Stimulated activated CD4-positive, alpha-beta T cell treated with anti-CD3 and anti-CD28 coated beads, Interleukin-4, amount 100 ng/mL, for 24 hours (primary cell): ENCODE measurements at places on chromosomes 12 and 14.

- DNase-seq = peak; percentile 18
These were observed 32.4 kb upstream of the HELB start for GRCh38 chr12:66269757-66270383.

- no peak for DNase-seq
These were observed 40.4 kb downstream of the ERH start for GRCh38 chr14:69357544-69358200.

DNA sequence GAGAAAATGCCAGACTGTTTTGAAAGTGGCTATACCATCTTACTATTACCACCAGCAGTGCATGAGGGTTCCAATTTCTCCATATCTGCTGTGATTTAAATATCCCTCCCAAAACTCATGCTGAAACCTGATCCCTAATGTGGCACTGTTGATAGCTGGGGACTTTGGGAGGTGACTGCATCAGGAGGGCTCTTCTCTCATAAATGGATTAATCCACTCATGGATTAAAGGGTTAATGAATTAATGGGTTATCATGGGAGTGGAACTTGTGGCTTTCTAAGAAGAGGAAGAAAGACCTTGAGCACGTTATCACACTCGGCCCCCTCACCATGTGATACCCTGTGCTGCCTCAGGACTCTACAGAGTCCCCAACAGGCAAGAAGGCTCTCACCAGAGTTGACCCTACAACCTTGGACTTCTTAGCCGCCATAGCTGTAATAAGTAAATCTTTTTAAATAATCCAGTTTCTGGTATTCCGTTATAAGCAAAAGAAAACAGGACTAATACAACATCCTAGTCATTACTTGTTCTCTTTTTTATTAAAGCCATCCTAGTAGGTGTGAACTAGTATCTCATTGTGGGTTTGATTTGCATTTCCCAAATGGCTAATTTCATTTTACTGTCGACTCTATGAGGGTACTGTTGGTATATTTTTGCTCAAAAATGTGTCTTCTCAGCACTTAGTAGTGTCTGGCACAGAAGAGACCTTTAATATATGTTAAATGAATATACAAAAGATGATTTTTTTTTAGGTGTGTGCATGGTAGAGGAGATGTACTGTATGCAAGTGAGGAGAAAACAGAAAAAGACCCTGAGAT is 14.3 kb downstream of the PPP1R12A start:
- no peak for DNase-seq

- no peak for DNase-seq
These were observed 84.9 kb upstream of the FOXG1 start for GRCh38 chr14:28681681-28682080.

DNA sequence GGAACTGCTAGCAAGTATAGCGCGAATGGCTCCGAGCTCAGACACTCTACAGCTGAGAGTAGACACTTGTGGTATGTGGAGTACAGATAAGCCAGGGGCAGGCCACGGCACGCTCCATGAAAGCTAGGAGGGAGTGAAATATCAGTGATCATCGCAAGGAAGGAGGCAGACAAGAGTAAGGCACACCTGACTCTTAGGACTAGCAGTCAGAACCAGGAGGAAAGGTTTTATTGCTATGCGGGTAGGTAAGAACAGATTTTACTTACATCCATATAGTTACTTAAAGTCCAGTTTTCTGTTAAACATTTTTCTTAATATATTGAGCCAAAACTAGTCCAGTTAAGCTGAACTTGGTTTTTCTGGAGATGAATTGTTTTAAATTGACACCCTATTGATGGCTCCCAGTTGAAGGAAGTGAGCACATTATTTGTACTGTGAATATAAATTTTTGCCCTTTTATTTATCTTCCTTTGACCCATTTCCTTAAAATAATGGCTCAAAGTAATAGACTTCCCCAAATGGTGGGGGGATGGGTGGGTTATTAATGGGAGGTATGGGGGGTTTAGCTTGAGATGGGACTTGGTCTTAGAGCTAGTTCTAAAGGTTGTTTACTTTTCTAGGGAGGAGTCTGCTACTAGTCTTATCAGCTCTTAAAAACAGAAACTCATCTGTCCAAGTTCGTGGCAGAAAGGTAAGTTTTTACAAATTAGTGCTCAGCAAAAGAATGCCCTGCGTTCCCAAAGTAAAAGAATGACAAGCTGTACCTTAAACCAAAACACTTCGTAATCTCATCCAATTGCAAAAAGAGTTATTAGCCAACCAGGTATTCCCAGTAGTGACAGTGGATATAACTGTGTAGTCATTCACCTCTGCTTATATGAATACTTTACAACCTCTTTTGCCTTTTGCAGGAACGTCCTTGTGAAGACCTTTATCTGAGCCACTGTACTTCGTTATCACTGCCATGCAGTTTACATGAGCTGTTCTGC is 5.8 kb downstream of the HNRNPA1 start:
- DNase-seq = no peak

- DNase-seq = no peak
These were observed 1225.6 kb downstream of the VRK1 start for GRCh38 chr14:98022541-98023520.

DNA sequence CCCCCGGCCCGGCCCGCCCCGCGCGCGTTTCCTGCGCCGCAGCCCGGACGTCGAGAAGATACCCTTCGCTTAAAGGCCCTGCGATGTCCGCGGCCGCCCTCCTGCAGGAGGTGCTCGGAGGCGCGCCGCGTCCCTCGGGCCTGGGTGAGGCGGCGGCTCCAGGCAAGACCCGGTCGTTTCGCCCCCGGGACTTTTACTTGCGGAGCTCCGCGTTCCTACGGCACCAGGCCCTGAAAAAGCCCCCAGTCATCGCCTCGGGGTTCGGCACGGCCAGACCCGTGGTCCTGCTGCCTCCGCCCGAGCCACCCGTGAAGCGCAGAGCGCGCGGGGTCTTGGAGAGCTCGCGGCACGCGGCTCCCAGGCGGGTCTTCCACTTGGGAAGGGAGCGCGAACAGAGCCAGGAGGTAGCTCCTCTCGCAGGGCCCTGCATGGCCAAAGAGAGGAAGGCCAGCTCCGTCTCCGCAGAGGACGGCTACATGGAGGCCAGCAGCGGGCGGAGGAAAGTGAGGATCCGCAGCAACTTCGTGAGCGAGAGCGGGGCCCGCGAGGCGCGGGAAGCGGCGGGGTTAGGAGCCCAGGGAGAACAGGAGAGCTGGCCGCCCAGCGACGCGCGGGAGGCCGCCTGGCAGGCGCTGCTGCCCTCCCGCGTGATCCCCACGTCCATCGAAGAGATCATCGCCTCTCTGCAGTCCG is 26.9 kb downstream of the TTC6 start:
- DNase-seq = no peak

DNA sequence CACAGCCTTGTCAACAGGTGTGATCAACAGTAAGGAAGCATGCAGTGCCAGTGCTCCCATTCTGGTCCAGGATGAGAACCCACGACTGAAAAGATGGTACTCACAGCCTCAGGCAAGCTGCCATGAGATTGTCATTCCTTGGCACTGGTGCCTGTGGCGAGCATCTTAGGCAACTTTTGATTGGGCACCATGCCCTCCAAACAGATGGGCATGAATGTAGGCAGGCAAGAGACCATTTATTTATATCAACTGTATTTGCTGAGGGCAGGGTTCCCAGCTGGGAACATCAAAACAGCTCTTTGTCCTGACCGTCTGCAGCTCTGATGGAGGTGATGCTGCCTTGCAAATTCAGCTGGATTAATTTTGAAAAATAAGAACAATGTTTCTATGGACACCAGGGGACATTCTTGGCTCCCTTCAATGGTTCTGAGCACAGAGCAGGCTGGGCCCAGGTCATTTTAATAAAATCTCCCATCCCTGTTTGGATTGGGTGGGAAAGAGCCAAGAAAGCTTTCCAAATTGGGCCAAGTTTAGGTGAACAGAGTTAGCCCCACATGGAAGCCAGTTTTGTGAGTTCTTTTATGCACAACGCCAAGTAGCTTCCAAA is 522.5 kb downstream of the RMST start:
- no peak for DNase-seq

GRCh38 chr12:110639336-110640141 is 25.6 kb downstream of the TCTN1 start:
- no peak for DNase-seq

DNA sequence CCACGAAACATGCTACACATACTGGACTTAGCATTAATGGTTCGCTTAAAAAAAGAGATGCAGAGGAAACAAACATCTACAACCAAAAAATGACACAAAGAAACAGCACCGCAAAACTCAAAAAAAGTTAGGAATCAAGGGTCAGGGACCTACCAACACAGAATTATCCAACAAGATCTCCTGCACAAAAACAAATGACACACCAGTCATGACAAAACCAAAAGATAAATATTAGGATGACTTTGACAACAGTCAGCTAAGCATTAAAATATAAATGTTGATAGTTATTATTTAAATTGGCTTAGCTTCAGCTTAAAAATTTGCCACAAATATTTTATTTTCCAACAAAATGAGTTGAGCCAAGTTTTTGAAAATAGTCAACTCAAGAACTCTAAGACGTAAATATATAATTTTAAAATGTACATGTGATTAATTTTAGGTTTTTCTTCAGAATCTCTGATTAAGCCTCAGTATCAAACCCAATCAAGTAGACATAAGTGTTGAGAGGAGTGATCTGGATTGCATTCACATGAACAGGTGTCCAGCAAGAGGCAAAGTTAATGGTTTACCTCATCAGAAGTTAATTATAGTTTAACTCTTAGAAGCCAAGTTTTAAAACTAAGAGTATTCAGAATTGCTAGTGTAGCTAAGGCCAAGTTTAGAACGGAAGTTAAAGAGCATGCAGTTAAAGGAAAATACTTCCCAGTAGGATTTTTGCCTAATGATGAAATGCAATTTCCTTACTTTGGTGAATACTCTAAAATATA is 79.9 kb downstream of the HEATR5A start:
- DNase-seq = no peak

GRCh38 chr12:89731614-89732013 is 23.0 kb upstream of the ATP2B1 start:
- no peak for DNase-seq

- DNase-seq = no peak
These were observed 217.5 kb upstream of the PPFIA2 start for GRCh38 chr12:81976661-81977060.

DNA sequence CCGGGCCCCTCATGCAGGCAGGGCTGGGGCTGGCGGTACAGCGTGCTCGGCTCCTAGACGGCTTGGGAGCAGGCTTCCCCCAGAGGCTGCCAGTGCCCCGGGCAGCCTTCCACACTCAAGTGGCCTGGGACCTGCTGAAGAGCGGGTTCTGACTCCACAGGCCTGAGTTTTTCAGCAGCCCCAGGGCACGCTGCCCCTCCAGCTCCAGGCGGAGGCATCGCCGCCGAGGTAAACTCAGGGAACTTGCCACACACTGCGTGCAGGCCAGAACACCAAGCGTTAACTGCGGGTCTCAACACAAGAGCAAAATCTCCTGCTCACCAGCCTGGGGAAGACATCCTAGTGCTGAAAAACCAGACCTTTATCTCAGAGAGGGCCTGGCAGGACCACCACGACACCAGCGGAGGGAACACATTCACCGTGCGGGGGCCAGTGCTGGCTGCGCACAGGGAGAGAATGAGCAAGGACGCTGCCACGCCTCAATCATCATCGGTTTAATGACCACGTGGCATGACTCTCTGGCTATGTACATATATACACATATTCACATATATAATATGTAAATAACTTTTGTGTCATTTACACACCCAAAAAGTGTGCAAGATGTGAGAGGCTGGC is 21.3 kb downstream of the PSMC1 start:
- no peak for DNase-seq

- DNase-seq = no peak
These were observed 124.5 kb downstream of the SLC8A3 start for GRCh38 chr14:70064136-70064865.

DNA sequence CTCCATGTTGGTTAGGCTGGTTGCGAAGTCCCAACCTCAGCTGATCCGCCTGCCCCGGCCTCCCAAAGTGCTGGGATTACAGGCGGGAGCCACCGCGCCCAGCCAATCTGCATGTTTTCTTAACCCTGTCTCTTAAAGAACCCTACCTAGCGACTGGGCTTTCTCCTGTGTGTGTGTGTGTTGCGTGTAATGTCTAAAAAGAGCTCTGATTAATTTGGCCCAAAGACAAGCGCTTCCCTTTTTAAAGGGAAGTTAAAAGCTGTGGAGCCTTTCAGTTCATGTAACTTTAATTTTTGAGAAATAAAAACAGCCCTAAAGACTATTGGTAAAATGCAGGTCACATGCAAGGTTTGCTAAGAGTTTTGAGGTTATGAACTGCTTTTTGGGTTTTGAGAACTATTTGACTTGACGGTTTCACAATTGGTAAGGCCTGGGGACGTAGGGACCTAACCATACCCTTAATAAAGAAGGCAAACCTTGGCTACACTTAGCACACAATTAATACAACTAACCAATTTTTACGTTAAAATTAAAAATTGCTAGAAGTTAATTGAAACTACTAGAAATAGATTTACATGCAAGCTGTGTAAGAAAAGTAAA is 103.2 kb downstream of the KCNMB4 start:
- DNase-seq = no peak

GRCh38 chr14:51789114-51789513 is 71.3 kb upstream of the GNG2 start:
- no peak for DNase-seq

DNA sequence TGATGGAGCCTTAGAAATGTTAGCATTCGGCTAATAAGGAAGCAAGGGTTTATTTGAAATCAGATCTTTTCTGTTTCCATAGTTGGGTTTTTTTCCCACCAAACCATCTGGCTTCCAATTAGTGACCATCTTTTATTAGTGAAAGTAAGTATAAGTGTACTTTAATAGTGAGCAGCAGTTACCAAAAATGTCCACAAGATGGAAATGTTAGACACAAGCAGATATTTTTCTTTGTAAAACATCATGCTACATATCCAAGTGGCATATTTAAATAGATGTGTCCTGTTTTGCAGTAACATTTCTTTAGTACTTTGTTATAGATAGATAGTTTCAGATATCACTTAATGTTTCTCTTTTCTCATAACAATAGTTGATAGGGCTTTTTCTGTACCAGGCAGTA is 28.8 kb downstream of the YEATS4 start:
- no peak for DNase-seq

DNA sequence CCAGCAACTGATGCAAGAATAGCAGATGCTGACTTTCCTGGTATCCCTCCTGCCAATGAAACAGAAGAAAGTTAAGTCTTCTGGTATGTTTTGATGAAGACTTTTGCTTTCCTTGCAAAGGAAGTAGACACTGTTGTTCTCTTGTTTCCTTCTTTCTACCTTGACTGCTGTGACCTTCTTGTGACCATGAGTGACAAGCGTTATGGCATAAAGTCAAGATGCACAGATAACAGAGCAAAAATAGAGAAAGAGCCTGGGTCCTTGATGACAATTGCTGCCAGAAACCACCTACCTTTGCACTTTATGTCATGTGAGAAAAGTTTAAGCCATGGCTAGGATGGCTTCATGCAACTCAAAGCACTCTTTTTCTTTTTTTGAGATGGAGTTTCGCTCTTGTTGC is 49.2 kb upstream of the LTA4H start:
- no peak for DNase-seq

- no peak for DNase-seq
These were observed 3.3 kb upstream of the PSMC6 start for GRCh38 chr14:52703664-52704063.

- peak; percentile 52 for DNase-seq
These were observed 1.6 kb upstream of the CDKN1B start for GRCh38 chr12:12715459-12716150.

GRCh38 chr12:95143621-95144205 is 70.3 kb upstream of the NR2C1 start:
- DNase-seq = no peak
